Activated T-cell treated with anti-CD3 and anti-CD28 coated beads for 24 hours (primary cell): ENCODE measurements at places on chromosomes 5 and 9.

DNA sequence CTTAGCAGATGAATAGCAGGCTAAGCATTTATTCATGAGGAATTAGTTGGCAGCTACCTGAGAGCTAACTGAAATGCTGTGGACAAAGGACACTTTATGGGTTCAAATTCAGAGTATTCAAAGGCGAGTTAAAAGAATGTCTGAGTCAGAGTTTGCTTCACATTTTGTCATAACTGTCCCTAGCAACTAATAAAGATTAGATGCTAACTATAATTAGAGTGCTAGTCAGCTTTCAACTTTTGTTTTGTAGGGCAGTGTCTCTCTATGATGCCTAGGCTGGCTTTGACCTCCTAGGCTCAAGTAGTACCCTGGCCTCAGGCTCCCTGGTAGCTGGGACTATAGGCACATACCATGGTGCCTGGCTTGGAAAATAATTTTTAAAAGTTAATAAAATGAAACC is 4.6 kb downstream of the SMC5 start:
- DNase-seq: no peak

DNA sequence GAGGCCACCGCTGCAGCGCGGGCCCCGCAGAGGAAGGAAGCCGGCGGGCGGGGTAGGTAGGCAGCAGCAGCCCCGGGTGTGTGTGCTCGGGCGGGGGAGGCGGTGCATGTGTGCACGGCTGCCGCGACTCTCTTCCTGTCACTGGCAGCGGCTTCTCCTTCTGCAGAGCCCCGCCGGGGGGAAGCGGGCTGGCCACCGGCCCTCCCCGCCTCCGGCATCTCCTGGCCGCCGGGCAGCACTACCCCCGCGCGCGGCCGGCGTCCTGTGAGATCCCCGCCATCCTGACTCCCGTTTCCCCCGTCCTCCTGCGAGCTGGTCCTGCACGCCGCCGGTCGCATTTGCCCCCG is 315 bp downstream of the PIK3R1 start:
- DNase-seq: no peak

DNA sequence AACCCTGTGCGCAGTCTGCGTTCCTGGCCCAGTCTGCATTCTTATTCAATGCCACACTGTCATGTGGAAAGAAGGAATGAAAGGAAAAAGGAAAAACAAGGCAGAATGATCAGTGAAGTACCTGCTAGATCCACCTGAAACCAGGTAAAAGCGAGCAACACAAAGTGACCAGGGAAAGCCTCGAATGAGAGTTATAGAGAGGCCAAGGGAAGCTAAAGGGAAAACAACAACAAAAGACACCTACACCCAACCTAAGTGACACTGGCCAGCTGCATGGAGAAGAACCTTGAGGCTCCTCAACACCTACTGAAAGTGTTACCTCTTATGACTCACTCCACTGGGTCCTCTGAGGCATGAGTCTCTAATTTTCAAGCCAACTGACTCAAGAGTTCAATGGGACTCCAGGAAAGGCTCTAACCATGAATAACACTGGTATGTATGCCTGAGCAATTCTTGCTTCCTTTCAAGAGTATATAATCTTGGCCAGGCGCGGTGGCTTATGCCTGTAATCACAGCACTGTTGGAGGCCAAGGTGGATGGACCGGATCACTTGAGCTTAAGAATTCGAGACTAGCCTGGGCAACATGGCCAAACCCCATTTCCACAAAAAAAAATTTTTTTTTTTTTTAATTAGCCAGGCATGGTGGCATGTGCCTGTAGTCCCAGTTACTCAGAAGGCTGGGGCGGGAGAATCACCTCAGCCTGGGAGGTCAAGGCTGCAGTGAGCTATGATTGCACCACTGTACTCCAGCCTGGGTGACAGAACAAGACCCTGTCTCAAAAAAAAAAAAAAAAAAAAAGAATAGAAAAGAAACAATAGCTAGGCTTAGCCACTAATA is 29.0 kb downstream of the MTMR12 start:
- DNase-seq: no peak

DNA sequence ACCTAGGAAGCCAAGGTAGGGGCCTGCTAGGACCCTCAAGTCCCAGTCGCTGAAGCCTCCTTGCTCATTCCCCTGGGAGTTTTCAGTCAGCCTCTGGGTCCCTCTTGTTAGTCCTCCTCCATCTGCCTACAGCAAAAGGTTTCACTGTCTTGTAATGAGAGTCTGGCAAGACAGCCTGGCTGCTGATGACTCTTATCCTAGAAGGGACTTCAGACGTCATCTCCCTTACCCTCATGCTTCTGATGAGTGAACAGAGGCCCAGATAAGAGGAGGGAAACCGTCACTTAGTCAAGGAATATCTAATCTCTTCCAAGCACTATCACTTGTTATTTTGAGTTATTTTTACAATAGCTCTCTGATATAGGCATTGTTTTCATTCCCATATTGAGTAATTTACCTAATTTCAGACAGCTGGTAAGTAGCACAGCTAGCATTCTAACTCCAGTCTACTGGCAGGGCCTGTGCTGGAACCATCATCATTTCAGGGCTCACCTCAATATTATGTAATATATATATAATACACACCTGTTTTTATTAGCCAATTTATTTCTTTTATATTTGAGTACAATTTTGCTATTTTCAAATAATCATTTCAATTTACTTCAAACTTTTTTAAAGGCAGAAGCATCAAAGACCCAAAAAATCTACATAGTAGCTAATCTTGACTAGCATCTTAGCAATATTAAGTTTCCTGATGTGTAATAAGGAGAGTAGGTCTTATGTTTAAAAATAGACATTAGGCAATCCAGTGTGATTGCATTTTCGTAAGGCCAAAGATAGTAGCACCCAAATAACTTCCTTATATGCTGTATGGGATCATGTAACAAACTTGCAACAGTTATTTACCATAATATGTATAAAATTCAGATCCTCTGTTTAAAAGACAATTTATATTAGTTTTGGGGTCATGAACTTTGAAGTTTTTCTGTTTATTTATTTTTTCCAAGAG is 7.9 kb downstream of the CMYA5 start:
- DNase-seq: no peak

GRCh38 chr5:55108661-55109060 is 6.2 kb downstream of the GZMA start:
- DNase-seq: no peak

GRCh38 chr5:6542421-6543345 is 90.2 kb downstream of the NSUN2 start:
- DNase-seq: no peak

DNA sequence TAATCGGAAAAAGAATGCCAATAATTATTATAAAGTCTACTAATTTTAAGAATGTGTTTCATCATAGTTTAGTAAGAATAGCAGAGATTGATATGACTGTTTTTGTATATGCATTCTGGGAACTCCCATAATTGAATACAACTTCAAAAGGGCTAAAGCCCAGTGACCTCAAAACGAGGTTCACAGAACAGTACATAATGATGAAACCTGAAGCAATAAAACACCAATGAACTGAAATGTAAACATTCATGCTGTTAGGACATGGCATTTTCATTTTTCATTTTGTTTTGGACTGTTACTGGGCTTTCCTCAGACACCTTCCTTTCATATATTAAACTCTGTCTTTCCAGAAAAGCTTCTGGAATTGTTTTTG is 684 bp upstream of the JMY start:
- DNase-seq: no peak

DNA sequence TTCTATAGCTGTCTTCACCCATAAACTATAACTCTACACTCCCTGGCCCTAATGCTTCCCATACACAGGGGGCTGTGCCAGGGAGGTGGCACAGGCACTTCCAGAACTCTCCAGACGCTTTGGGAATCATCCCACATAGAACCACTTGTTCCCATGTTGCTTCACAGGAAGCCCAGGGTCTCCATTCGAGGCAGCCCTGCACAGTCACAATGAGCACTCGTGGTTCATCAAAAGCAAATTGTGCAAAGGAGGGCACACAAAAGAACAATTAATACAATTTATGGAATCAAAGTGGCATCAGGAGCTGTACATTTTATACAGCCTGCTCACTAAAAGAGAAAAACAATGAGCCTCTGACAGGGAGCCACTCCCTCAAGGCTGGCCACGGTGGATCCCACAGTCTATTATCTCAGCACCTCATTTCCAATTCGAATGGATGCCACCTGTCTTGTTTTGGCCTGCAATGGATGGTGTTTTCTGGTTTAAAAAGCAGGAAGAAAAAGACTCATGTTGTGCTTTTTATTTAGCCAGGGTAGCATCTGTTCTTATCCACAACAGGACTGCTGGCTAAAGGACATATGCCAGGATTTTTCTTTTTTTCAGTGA is 354.8 kb downstream of the ENC1 start:
- no peak for DNase-seq
